ENCODE measurements at places on chromosomes 1 and 21. TPM values are rescaled to one million over a fixed set of nuclear protein-coding genes. Genes with fewer than 3 reads are reported as not detected.
A peak's percentile ranks its signal among the peaks of the same experiment; 100 is the strongest.

Gene TRIM58
- total RNA-seq: not detected

Gene ANGPTL7
- not detected for total RNA-seq

Gene SPRR3
- not detected for total RNA-seq

Gene SELENBP1
- 4.0 TPM for total RNA-seq

Gene OR2T11
- not detected for total RNA-seq

Gene ZNF436
- total RNA-seq: 16.2 TPM

Gene ST3GAL3
- total RNA-seq: 13.9 TPM

Gene DHCR24
- total RNA-seq: 63.4 TPM

Gene RGS7
- total RNA-seq: 0.32 TPM

Gene KCNK2
- 145 TPM for total RNA-seq

Gene TMEM52
- total RNA-seq: not detected

DNA sequence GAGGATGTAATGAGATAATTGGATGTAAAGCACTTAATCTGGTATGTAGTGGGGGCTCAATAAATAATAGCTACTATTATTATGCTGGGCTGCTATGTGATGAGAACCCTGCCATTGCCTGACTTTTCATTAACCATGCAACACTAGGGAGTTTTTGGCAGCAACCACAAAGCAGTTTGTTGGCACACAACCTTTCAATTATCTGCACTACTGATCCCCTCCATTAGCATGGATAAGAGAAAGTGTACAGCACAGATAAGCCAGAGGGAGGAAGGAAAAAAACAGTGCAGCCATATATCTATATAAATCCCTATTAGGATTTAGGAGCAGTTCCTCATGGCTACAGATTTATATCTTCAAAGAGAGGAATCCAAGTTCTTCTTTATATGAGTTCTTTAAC lies 498.5 kb downstream of the NUF2 start:
- DNase-seq: no peak

DNA sequence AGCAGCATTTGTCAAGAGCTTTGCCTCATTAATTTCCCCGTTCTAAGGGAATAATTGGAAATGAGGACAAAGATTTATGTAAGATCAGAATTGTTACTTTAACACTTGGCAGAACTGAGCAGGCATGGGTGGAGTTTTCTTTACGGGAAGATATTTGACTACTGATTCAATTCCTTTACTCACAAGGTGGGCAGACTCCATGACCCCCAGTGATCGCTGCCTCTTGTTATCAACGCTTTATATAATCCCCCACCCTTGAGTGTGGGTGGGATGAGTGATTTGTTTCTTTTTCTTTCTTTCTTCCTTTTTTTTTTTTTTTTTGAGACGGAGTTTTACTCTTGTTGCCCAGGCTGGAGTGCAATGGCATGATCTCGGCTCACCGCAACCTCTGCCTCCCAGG lies 65.3 kb upstream of the TENT5B start:
- no peak for DNase-seq

DNA sequence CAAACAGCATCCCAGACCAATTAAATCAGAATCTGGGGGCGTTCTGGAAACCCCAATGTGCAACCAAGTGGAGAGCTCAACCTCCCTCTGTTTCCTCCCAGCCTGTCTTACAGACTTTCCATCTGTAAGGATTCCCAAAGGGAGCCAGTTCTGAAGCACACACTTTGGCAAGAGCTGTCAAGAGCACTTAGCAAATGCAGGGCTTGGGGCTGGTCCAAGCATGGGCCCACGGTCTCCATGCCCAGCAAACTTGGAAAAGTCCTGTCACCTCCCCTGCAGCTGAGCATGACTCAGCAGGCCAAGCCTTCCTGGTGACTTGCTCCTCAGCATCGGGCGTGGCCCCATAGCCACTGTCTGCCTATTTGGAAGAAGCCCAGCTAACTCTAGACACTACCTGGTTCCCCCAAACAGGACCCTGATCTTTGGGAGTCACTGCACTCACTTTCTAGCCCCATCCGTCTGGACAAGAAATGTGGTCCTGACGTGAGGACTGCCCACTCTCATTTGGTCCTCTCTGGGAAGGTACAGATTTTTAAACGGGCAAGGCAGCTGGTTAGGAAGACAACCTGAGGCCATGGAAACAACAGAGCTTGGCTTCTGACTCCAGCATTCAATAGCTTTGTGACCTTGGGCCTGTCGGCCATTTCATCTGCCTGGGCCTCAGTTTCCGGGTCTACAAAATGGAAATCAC lies 16.9 kb downstream of the SLC2A1 start:
- DNase-seq: peak; percentile 99

GRCh38 chr1:108071601-108072000 lies 106.6 kb upstream of the VAV3 start:
- no peak for DNase-seq

DNA sequence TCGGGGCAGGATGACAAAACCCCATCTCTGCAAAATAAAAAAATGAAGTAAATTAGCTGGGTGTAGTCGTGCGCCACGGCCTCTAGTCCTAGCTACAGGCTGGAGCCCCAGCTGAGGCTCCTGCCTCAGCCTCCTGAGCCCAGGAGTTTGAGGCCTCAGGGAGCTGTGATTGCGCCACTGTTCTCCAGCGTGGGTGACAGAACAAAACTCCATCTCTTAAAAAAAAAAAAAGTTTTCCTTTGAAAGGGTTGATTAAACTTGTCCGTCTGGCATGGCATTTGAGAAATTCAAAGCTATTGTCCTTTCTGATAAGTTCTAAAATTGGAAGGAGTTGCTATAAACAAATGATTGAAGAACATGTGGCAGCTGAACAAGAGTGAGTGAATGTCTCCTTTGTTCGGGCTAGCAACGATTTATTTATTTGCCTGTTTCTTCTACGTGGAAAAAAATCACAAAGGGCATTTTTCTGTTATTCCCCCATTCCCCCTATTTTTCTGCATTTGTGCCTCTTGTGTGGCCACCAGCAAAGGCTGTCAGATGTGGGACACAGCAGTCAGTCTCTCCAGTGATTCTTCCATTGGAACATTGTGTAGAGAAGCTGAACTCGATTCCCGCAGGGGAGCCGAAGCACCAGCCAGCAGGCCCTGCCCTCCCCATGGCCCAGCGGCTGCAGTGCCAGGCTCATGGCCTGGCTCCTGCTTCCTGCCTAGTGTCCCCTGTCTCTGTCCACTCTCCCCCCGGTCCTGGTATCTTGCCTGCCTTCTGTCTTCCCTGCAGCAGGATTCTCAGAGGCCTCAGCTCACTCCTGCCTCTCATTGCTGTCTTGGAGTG lies 21.5 kb upstream of the PWP2 start:
- DNase-seq: no peak

- DNase-seq: no peak
Measured at GRCh38 chr1:161073474-161074121, 3.9 kb upstream of the ARHGAP30 start.

- DNase-seq: peak; percentile 60
Measured at GRCh38 chr1:243882276-243882675, 32.2 kb upstream of the AKT3 start.

GRCh38 chr1:175862408-175862807 lies 119.0 kb upstream of the TNR start:
- no peak for DNase-seq

DNA sequence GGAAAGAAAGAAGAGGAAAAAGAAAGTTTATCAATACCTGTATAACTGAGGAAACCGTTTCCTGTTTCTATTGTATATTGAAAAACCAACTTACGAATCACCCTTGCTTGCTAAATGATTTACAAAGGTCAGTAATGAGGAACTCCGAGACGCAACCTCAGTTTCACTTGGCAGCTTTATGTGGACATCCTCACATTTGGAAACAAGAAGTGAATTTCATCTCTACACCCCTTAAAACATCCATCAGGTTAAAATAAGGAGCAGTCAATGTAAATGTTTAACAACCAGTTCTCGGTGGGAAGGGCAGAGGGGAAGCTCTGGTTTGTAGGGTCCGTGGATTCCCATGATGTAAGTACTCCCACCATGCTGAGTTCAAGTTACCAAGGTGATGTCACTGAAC lies 481.7 kb upstream of the RUNX1 start:
- no peak for DNase-seq

DNA sequence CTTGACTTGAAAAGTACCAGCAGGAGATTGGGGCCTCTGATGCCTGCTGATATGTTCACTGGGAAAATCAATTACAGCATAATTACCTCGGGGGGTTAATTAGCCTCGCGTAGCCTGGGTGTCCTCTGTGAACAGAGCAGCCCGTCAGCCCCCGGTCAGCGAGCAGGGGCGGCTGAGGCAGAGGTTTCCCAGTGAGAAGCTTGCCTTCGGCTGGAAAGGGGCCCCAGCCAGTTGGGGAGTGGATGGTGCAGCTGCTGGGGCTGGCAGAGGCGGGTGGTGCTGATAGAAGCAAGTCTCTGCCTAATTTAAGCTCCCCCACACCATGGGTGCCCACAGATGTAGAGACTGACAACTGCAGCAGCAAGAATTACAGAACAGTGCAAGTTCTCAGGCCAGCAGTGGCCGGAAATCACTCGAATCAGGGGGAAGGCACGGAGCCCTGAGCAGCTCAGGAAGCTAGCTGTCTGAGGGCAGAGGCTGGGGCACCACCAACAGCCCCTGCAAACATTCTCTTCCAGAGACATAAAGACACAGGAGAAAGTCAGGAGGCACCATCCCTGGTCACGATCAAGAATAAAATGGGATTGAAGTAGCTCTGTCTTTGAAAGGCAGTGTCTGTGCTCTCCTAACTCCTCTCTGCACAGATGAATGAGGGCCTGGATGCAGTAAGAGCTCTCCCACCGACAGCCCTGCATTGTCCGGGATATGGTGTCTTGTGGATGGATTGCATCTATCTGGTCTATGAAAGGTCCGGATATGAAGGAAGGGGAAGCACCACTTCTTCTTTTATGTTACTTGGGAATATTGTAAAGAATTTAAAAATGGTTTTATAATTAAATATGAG lies 166.5 kb upstream of the CD34 start:
- DNase-seq: no peak

DNA sequence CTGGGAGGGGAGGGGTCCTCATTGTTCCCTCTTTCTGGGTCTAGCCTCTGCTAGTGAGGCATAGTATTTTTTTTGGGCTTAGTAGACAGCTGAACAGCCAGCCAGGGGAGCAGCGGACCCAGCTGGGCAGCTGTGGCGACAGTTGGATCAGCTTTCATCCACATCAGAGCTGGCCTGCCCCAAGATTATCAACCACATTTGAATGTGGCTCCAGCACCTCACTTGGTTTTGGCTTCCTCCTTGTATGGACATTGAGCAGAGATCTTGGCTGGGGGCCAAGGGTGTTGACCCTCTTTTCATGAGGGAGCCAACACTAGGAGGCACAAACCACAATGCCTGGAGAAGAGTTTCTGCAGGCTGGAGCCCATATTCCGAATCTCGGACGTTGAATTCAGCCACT lies 25.0 kb downstream of the WNT4 start:
- DNase-seq: no peak

- DNase-seq: no peak
Measured at GRCh38 chr1:10592373-10592772, 117.6 kb downstream of the PEX14 start.

- no peak for DNase-seq
Measured at GRCh38 chr1:153431427-153431826, 15.1 kb downstream of the S100A7A start.

GRCh38 chr1:242470774-242471173 lies 53.7 kb downstream of the PLD5 start:
- no peak for DNase-seq

DNA sequence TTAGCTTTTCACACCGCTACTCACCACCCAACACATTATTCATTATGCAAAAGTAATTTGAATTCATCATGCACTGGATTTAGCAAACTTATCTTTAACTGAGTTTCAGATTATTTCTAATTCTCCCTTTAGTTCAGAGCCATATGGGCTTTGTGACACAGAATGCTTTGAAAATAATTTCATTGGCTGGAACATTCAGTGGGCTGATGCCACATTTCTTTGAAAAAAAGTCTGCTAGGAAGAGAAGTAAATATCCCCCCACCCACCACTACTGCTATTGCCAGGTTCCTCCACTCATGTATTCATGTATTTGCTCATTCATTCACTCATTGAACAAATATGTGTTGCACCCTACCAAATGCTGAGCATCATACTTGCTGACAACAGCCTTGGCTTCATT lies 280.5 kb downstream of the DSCAM start:
- no peak for DNase-seq

DNA sequence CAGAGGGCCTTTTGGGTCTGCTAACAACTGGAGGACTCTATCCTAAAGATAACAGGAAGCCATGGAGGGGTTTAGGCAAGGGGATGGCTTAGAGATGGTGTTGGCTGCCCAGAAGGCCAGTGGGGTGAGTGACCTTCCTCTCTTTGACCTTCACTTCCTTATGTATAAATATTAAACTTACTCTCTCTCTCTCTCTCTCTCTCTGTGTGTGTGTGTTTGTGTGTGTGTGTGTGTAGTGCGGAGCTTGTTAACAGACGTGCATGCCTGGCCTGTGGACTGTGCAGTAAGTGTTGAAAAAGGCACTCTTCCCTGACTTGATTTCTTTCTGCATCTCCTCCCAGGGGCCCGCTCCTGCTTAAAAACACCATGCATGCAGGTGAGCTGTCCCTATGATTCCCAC lies 10.0 kb downstream of the MROH7 start:
- DNase-seq: no peak

GRCh38 chr1:31989964-31990363 lies 23.7 kb upstream of the KHDRBS1 start:
- no peak for DNase-seq

DNA sequence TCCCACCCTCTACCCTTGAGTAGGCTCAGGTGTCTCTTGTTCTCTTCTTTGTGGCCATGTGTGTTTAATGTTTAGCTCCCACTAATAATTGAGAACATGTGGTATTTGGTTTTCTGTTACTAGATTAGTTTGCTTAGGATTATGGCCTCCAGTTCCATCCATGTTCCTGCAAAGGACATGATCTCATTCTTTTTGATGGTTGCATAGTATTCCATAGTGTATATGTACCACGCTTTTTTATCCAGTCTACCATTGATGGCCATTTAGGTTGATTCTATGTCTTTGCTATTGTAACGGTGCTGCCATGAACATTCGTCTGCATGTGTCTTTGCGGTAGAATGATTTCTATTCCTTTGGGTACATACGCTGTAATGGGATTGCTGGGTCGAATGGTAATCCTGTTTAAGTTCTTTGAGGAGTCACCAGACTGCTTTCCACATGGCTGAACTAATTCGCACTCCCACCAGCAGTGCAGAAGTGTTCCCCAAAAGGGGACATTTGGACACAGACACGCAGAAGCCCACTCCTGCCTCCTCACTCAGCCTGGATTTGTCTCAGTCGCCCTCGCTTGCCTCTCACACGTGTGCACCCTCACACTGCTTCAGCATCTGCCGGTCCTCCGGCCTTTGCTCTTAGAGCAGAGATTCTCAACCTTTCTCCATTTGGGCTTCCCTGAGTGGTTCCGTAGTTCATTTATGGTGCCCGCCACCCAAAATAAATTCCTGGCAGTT lies 3.7 kb downstream of the MX2 start:
- DNase-seq: no peak

GRCh38 chr1:180981596-180982387 lies 40.9 kb downstream of the STX6 start:
- no peak for DNase-seq

DNA sequence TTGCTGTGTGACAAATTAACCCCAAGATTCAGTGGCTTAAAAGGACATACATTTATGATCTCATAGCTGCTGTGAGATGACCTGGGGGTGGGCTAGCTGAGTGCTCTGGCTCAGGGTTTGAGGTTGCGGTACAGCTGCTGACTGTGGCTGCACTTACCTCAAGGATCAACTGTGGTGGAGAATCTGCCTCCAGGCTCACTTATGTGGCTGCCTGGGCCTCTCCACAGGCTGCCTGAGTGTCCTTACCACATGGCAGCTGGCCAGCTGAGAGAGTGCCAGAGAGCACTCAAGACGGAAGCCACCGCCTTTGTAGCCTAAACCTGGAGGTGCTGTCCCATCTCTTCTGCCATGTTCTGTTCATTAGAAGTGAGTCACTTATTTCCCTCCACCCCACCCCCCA lies 5.7 kb downstream of the LRRC71 start:
- DNase-seq: peak; percentile 56
